ENCODE measurements at places on chromosomes 3 and 15. TPM values are rescaled to one million over a fixed set of nuclear protein-coding genes. Genes with fewer than 3 reads are reported as not detected.

Gene GNAI2
- total RNA-seq = 81.3 TPM

Gene TGM4
- total RNA-seq = not detected

Gene ZNF197
- 10.1 TPM for total RNA-seq

Gene SCAMP2
- 188 TPM for total RNA-seq

Gene NSUN3
- 21.9 TPM for total RNA-seq

All from left colon (tissue), 2 donors.